ENCODE measurements at places on chromosomes 12 and 14.

GRCh38 chr12:991350-992333 is 619 bp downstream of the ERC1 start:
- DNase-seq = peak; percentile 54

- no peak for DNase-seq
These were observed 40.1 kb upstream of the DCN start for GRCh38 chr12:91222746-91223145.

GRCh38 chr14:103708750-103709187 is 6.5 kb downstream of the XRCC3 start:
- DNase-seq = peak; percentile 84

DNA sequence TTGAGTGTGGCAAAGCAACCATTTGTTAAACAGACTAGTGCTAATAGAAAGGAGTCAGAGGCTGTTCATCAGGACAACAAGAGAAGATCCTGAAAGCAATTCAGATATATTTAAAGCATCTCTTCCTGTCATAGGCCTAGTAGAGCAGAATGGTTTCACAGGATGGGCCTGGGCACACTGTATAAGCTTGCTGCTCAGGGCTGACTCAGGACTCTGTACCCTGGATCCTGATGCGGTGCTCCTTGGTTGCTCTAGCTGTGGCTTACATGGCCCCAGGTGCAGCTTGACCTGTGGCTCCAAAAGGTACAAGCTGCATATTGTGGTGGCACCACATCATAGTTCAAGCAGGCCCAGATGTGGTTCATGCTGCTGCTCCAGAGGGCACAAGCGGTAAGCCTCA is 313.4 kb downstream of the ETNK1 start:
- no peak for DNase-seq

- DNase-seq = no peak
These were observed 2.5 kb downstream of the DUSP6 start for GRCh38 chr12:89349814-89350213.

GRCh38 chr12:79997096-79997791 is 62.3 kb upstream of the PPP1R12A start:
- DNase-seq = no peak

GRCh38 chr14:62445570-62445969 is 599.7 kb downstream of the KCNH5 start:
- no peak for DNase-seq

- no peak for DNase-seq
These were observed 106.1 kb upstream of the ANO4 start for GRCh38 chr12:100688451-100688864.

- no peak for DNase-seq
These were observed 27.1 kb upstream of the CDK17 start for GRCh38 chr12:96427269-96427729.

DNA sequence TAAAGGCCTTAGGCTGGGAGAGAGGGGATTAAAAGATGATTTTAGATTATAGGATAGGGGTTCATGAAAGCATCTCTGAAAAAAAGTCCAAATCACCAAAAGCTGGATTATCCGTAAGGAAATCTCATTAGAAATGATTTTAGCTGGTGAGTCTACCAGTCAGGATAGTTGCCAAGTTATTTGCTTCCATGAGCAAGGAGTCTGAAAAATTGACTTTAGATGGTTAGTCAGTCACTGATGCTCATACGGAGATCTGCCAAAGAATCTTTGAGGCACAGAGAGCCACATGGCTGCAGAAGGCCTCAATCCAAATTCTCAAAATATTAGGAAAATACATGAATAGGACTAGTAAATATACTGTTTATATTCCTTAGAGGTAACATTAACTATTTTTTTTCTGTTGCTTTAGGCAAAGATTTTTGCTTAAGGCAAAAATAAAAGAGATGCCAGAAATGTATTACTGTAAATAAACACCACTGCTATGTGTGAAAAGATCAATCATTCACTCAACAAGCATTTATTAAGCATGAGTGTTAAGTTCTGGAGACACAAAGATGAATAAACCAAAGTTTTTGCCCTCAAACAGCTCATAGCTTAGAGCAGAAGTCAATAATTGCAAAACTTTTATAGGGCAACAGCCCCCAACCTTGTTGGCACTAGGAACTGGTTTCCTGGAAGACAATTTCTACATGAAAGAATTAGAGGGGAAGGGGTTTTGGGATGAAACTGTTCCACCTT is 105.2 kb downstream of the BBS10 start:
- no peak for DNase-seq

DNA sequence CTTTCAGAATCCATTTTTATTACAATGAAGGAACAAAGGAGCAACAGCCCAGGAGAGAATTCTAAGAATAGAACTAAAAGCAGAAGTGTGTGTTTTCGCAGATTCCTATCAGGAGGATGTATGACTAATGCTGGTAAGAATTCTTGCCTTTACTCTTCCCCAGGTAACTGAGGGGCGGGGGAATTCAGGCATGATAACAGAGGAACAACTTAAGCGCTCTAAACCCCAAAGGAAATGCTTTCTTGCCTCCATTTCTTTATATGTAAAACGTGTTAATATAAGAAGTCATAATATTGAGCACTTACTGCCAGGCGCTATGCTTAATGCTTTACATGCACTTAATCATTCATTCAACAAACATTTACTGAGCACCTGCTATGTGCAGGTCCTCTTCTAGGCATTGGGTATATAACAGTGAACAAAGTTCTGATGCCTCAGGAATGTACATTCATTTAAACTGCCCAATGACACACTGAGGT is 4.5 kb downstream of the HCAR1 start:
- no peak for DNase-seq

DNA sequence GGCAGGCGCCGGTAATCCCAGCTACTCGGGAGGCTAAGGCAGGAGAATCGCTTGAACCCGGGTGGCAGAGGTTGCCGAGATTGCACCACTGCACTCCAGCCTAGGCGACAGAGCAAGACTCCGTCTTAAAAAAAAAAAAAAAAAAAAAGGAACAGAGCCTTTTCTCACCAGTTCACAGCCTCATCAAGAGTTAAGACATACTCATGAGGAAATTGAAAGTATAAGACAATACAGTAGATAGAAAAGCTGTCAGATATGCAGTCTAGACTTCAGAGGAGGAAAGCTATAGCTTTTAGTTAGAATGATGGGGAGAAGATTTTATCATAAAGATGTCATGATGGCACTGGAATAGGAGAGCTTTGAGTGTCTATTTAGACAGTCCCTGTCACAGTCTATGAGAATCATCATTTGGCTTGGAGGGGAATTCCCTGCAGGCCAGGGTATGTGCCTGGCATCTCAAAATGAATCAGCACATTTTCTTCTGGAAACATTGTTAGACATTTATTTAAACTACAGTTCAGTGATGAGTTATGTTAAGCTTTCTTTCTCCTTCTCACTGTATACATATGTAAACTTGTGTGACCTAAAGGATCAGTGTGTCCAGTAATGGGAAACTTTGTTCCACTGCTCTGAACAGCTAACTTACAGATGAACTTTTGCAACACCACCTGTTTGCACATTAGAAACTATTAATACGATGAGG is 2.9 kb upstream of the RAB35 start:
- no peak for DNase-seq

DNA sequence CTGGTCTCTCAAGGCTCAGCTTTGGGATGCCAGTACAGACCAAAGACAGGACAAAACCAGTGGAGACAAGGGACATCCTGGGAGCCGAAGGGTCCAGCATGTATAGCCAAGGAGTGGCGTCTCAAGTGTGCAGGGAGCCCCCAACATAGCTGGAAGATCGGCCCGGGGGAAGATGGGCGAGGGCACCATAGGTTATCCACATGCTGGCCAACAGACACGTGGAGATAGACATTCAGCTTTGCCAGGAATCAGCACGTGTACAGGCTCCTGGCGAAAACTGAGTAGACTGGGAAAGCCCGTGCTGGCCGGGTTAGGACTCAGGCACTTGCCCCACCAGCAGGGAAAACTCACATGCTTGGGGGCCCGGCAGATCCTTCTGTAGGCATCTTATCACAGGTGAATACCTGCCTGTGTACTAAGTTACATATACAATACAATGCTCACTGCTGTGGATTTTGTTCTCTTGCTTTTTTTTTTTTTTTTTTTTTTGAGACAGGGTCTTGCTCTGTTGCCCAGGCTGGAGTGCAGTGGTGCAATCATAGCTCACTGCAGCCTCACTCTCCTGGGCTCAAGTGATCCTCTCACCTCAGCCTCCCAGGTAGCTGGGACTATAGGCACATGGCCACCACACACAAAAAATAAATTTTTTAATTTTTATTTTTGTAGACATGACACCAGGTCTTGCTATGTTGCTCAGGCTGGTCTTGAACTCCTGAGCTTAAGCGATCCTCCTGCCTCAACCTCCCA is 5.6 kb upstream of the ANKRD9 start:
- DNase-seq = no peak

- no peak for DNase-seq
These were observed 30.5 kb upstream of the DDHD1 start for GRCh38 chr14:53183611-53184010.

- no peak for DNase-seq
These were observed 52.2 kb upstream of the PLBD1 start for GRCh38 chr12:14619741-14620501.

DNA sequence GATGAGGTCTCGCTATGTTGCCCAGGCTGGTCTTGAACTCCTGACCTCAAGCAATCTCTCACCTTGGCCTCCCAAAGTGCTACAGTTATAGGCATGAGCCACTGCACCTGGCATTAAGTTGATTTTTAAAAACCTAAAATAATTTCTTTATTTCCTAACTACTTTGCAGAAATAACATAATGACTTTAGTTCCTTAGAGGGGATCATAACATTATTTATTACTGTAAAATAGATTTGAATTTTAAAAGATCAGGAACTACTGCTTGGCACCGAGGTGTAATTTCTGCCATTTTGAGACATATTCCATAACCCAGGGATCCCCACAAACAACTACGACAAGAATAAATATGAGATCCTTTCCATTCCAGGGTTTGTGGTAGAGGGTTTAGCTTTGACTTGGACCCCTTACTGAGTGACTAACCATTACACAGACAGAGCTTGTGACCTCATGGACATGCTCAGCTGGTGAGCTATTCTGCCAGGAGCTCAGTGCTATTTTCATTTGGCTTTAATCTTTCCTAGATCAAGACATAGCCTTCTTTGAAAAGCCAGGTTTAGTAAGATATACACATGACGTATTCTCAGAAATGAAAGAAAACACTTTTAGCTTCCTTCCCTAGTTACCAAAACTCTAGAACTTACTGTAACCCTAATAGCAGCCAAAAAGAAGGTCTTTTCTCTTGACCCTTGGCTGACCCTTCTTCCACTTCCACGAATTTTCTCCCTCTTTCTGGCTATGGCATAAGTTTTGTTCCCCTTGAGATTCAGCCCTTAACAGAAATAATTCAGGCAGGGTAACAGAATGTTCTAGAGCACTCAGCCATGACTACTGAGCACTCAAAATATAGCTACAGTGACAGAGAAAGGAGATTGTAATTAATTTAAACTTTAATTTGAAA is 75.1 kb upstream of the NUDT4 start:
- no peak for DNase-seq

- DNase-seq = no peak
These were observed 20.1 kb upstream of the TBX3 start for GRCh38 chr12:114704096-114704495.

GRCh38 chr12:104833756-104834155 is 124.3 kb downstream of the SLC41A2 start:
- DNase-seq = no peak

GRCh38 chr12:124378926-124379325 is 84.0 kb downstream of the RFLNA start:
- no peak for DNase-seq

DNA sequence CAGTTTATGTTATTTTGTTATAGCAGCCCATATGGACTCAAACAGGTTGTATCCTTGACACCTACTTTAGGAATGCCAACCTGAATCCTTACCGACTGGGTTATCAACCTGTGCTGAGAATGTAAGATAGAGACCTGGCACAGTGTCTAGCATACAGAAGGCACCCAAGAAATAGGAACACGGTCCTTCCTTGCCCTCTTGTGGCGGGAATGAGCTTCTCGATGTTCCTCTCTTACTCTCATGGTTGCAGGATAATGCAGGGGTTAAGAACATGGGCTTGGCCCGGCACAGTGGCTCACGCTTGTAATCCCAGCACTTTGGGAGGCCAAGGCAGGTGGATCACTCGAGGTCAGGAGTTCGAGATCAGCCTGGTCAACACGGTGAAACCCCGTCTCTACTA is 6.5 kb downstream of the C12orf43 start:
- DNase-seq = peak; percentile 59

GRCh38 chr12:100717733-100718067 is 76.9 kb upstream of the ANO4 start:
- DNase-seq = no peak

- no peak for DNase-seq
These were observed 16.1 kb downstream of the PAWR start for GRCh38 chr12:79674629-79675028.

DNA sequence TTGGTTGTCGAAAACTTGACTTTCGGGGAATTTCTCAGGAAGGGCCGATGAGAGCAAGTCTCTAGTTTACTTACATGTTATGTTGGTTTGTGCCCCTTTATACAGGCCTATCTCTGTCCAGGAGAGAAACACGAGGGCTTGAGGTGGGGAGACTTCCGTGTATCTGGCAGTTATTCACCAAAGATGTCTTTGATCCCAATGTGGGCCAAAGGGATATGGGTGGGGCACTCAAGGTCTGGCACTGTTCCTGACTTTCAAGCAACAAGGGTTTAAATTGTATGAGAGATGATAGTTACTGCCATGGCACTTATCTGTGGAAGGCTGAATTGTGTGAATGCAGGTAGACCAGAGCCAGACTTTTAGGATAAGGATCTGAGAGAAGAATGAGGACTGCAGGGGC is 137.2 kb upstream of the DHRS4 start:
- DNase-seq = no peak

- DNase-seq = peak; percentile 15
These were observed 242.0 kb downstream of the BMP4 start for GRCh38 chr14:53714495-53715192.

- no peak for DNase-seq
These were observed 255.3 kb downstream of the RAD51B start for GRCh38 chr14:68074765-68075381.

GRCh38 chr14:75254381-75254822 is 24.2 kb upstream of the FOS start:
- no peak for DNase-seq

GRCh38 chr14:68596701-68597100 is 196.2 kb downstream of the ZFP36L1 start:
- no peak for DNase-seq

DNA sequence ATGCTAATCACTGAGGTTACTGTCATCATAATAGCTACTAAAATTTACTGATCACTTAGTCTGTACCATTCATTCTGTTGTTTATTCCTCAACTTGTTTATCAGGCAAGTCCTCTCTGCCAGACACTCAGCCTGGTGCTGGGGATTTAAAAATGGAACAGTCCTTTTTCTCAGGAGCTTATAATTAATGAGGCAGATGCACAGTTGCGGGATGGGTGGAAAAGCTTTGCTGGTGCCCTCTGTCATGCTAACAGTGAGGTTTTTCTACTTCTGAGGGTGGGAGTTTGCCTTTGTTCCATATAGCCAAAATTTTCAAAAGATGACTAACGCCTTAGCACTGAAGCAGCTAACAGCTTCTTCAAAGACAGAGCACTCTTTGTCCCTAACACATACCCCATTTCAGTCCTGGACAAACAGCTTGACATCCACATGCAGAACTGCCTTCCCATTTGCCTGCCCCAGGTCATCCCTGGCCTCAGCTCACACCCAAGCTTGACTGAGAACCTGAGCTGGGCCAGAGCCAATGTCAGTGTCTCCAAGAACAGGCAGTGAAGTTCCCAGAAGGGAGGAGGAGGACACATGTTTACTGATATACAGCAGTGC is 30.8 kb upstream of the HSPB8 start:
- DNase-seq = peak; percentile 21
